ENCODE measurements at places on chromosomes 3 and 15.

- H3K4me1 ChIP-seq = no peaks in the 10 kb centered on the region
- no peak for DNase-seq
- H3K27me3 ChIP-seq = no peaks in the 10 kb centered on the region
Observed at GRCh38 chr3:187821616-187822317, 76.5 kb upstream of the BCL6 start.

GRCh38 chr15:66858423-66859207 lies 156.6 kb downstream of the SMAD6 start:
- H3K36me3 ChIP-seq = no peaks in the 10 kb centered on the region
- no peaks in the 10 kb centered on the region for H3K4me1 ChIP-seq
- H3K27me3 ChIP-seq = no peaks in the 10 kb centered on the region

DNA sequence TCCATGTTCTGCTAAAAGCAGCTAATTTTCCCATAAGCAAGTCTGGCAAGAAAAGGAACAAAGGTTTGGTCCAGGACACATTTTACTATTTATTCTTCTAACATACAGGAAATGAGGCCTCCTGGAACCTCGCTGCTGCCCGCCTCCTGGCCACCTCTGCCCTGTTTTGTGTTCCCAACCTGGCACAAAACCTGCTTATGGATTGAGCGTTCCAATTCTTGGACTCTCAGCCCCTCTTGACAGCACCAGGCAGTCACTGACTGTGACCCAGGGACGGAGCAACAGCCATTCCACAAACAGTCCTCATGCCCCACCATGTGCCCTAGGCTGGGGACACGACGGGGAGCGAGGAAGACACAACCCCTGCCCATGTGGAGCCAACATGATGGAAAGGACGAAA lies 11.6 kb upstream of the SSUH2 start:
- no peaks in the 10 kb centered on the region for H3K4me1 ChIP-seq
- no peaks in the 10 kb centered on the region for H3K36me3 ChIP-seq
- H3K27ac ChIP-seq = peak overlapping the region; percentile 21
- no peak overlapping the region for H3K4me3 ChIP-seq
- no peak for DNase-seq

DNA sequence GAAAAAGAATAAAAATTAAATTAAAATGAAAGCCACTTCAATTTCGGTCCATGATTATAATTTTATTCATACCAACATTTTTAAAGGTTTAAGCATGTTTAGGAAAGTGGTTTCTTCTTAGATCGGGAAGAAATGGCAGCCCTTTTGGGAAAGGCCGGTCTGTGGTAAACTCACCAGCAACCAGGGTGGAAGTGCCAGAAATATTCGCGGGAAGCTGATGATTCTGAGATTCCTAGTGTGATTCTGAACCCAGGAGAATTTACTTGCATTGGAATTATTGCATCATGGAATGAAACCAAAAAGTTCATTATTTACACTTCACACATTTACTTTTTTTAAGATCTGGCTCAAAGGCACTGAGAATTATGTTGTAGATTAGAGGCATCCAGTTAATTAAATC lies 97.2 kb upstream of the CCNL1 start:
- H3K27me3 ChIP-seq = no peaks in the 10 kb centered on the region
- no peaks in the 10 kb centered on the region for H3K4me1 ChIP-seq
- no peaks in the 10 kb centered on the region for H3K36me3 ChIP-seq
- H3K4me3 ChIP-seq = no peak overlapping the region
- no peak for DNase-seq
- H3K27ac ChIP-seq = no peak overlapping the region

DNA sequence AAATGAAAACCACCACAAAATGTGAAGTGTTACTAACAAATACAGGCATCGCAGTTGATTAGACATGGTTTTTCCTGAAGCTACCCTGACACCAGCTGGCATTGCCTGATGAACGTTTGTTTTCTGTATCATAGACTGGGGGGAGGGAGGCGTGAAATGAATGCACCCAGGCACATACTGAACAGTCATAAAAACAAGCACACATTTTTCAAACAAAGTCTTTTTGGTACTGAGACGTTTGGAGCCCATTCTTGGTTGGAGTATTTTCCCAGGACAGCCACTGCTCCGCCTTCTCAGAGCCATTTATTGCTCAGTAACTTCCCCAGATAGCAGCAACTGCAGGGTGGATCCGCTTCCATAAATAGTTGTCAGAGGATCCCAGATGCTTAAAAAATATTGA lies 52.4 kb downstream of the KLF13 start:
- H3K36me3 ChIP-seq = no peaks in the 10 kb centered on the region
- DNase-seq = no peak
- H3K4me3 ChIP-seq = no peak overlapping the region
- no peaks in the 10 kb centered on the region for H3K4me1 ChIP-seq
- H3K27ac ChIP-seq = no peak overlapping the region
- no peaks in the 10 kb centered on the region for H3K27me3 ChIP-seq

- no peaks in the 10 kb centered on the region for H3K4me1 ChIP-seq
- H3K27me3 ChIP-seq = no peaks in the 10 kb centered on the region
- H3K4me3 ChIP-seq = no peak overlapping the region
- no peak overlapping the region for H3K27ac ChIP-seq
- DNase-seq = no peak
Observed at GRCh38 chr3:11140030-11140712, 14.1 kb upstream of the HRH1 start.

DNA sequence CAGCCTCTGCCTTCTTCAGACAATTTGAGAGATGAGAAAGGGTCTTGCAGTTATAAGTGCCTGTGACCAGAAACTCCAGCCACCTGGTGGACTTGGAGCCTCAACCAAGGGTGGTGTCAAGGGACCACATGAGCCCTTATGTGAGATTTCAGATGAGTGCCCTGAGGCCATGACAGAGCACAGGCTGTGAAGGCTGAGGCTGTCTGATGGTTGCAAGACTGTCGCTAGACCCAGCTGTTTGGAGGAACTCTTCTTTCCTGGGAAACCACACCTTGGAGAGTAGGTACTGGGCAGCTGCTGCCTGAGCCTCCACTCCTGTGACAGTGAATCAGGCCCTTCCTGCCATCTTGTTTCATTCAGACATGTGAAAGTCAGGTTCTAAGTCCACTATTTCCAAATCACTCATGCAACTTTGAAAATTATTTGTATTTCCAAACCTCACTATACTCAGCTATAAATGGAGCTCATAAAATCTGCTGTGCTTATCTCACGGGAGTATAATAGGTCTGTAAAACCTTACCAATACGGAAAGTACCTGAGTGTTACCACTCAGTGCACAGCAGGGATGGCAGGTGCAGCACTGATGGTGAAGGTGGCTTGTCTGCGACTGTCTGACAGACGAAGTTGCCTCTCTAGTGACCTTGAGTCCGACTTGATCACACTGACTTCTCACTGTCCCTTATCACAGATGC lies 99.4 kb downstream of the RPL39L start:
- H3K4me1 ChIP-seq = no peaks in the 10 kb centered on the region
- no peaks in the 10 kb centered on the region for H3K27me3 ChIP-seq
- no peak overlapping the region for H3K4me3 ChIP-seq
- no peak overlapping the region for H3K27ac ChIP-seq

- no peak overlapping the region for H3K27ac ChIP-seq
- no peaks in the 10 kb centered on the region for H3K36me3 ChIP-seq
- DNase-seq = no peak
Observed at GRCh38 chr15:88704791-88705768, 66.3 kb downstream of the ISG20 start.

DNA sequence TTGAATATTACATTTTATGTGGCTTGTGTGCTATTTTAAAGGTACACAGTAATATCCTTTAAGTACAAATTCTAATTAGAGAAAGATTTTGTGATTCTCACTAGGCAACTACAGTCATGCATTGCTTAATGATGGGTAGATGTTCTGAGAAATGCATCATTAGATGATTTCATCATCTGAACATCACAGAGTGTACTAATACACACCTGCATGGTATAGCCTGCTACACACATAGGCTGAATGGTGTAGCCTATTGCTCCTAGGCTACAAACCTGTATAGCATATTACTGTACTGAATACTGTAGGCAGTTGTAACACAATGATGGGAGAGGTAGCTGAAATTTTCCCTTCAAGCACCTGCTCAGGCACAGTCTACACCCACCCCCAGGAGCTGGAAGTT lies 217.4 kb upstream of the EOMES start:
- DNase-seq = no peak
- H3K4me1 ChIP-seq = no peaks in the 10 kb centered on the region
- H3K4me3 ChIP-seq = no peak overlapping the region

GRCh38 chr15:53384417-53384816 lies 375.0 kb downstream of the WDR72 start:
- H3K4me3 ChIP-seq = no peak overlapping the region
- no peaks in the 10 kb centered on the region for H3K27me3 ChIP-seq

- H3K27ac ChIP-seq = no peak overlapping the region
- H3K27me3 ChIP-seq = no peaks in the 10 kb centered on the region
- H3K36me3 ChIP-seq = no peaks in the 10 kb centered on the region
- H3K4me3 ChIP-seq = no peak overlapping the region
- no peak for DNase-seq
Observed at GRCh38 chr3:119783255-119783654, 1.4 kb downstream of the NR1I2 start.

DNA sequence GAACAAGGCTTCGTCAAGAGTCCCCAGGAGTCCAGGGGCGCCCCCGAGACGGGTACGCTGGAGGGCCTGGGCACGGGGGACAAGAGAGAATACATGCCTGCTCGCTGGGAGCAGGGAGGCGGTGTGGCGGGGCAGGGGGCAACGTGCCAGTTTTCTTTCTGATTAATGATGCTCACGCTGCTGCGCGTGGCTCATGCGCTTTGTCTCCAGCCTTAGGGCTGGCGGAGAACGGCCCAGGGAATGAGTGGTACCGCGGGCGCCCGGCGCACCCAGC lies 408 bp upstream of the ARPP21 start:
- no peaks in the 10 kb centered on the region for H3K27me3 ChIP-seq
- no peak for DNase-seq
- H3K4me3 ChIP-seq = no peak overlapping the region
- H3K27ac ChIP-seq = no peak overlapping the region
- no peaks in the 10 kb centered on the region for H3K36me3 ChIP-seq

DNA sequence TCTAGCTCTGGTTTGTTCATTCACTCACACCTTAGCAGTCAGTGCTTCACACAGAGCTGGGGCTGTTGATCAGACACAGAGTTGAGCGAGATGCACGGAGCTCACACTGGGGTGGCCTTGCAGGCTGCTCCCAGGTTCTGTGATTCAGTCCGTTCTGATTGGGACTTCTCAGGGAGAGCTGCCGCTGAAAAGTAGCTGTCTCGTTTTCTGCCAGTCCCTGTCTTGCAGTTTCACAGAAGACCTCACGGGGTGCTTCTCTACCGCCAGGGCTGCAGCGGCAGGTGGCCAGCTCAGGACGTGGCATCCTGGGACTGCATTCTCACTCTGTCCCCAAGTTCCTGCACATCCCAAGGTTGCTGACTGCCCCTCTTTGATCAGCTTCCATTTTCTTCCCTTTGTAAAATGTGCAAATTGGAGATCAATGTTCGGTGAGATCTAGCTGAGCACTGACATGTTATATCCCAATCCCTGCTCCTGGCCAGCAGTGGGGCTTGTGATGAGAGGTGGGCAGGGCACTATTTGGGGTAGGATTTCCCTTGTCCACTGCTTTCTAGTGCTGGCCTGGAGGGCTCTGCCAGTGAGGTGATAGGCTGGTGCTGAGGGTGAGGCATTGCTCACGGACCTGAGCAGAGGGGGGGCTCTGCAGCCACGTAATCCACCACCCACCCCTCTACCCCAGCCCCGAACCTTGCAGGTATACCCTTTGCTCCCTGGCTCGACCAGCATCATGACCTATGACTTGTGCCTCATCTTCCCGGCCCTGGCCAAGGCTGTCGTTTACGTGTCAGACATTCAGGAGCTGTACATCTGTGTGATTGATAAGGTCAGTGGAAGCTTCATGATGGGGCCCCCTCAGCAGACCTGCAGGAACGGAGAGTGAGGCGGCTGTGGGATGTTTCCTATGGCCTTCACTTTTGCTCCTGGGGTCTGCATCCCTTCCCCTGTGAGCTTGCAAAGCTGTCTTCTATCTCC lies 5.3 kb upstream of the TXNRD3 start:
- H3K27me3 ChIP-seq = no peaks in the 10 kb centered on the region
- no peaks in the 10 kb centered on the region for H3K4me1 ChIP-seq
- no peak overlapping the region for H3K4me3 ChIP-seq
- H3K27ac ChIP-seq = no peak overlapping the region
- no peak for DNase-seq

- no peaks in the 10 kb centered on the region for H3K4me1 ChIP-seq
- H3K27me3 ChIP-seq = no peaks in the 10 kb centered on the region
- DNase-seq = no peak
- no peak overlapping the region for H3K27ac ChIP-seq
- no peaks in the 10 kb centered on the region for H3K36me3 ChIP-seq
Observed at GRCh38 chr3:98967758-98968157, 66.3 kb upstream of the DCBLD2 start.

DNA sequence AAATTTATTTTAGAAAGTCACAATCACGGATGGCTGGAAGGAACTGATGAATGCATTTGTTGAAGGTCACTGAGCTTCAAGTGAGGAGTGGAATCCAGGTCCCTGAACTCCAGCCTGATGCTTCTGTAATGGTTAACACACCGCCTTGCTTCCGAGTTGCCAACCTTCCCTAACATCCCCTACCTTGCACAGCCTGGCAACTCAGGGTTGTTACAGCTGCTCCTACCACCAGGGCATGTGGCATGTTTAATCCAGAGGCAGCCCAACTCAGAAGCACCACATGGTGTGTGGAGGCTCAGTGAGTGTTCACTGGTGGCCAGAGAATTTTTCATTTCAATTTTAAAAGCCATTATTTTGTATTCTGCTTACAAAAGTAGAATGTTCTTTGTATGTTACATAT lies 4.9 kb downstream of the TM2D3 start:
- H3K4me3 ChIP-seq = no peak overlapping the region
- H3K27me3 ChIP-seq = no peaks in the 10 kb centered on the region
- DNase-seq = no peak
- peaks cover 8% of the 10 kb centered on the region for H3K36me3 ChIP-seq
- H3K4me1 ChIP-seq = peaks cover 15% of the 10 kb centered on the region
- H3K27ac ChIP-seq = no peak overlapping the region

DNA sequence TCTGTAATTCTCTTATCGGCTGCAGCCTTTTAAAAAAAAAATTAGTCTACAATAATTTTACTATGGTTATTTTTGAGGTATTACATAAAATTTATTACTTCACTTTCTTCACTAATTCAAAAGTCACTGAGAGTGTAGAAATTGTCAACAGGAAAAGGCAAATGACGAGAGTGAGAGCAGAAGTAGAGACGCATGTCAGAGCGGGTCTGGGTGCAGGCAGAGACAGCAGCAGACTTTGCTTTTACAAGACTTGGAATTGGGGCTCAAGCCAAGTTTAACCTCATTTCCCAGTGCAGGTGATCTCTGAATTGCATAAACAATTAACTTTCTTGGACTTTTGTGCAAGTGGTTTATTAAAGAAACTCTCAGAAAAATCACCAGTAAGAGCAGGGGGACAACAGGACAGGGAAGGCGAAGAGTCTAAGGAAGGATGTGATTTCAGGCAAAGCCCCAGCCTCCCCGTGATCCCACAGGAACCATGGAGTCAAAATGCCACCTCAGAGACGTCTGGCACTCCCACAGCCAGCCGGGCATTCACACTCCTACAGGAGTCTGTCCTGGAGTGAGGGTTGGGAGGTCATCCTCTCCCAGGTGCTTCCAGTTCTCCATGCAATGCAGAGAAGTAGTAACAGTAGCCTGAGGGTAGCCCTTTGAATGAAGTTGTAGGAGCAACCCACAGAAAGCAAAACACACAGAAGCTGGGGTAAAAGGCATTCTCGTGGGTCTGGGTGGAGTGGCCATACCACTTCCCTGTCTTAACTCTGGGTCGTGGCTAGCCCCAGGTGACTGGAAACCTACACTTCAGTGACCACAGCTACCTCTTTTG lies 274.0 kb upstream of the TGFBR2 start:
- H3K27ac ChIP-seq = peak overlapping the region; percentile 26
- no peak overlapping the region for H3K4me3 ChIP-seq
- H3K27me3 ChIP-seq = no peaks in the 10 kb centered on the region
- no peak for DNase-seq
- H3K36me3 ChIP-seq = no peaks in the 10 kb centered on the region

All from breast epithelium (tissue), 4 donors.